Ovary (tissue), 10 donors: ENCODE measurements at places on chromosomes 1 and 21. TPM values are rescaled to one million over a fixed set of nuclear protein-coding genes. Genes with fewer than 3 reads are reported as not detected.

The SLAMF9 gene
- not detected for total RNA-seq

GRCh38 chr1:12165342-12165741 is 1.4 kb upstream of the TNFRSF1B start:
- no peaks in the 10 kb centered on the region for H3K27me3 ChIP-seq
- H3K4me3 ChIP-seq, result no peak overlapping the region
- no peak for DNase-seq

DNA sequence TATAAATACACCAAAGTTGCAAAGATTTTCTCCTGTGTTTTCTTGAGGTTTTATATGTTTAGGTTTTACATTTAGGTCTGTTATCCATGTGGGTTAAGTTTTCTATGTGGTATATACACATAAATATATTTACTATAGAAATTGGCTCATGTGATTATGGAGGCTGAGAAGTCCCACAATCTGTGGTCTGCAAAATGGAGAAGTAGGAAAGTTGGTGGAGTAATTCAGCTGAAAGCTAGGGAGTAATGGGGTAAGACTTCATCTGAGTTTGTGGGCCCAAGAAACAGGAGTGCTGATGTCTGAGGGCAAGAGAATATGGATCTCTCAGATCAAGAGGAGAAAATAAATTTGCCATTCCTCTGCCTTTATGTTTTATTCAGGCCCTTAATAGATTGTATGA is 146.0 kb downstream of the GPATCH2 start:
- no peaks in the 10 kb centered on the region for H3K27me3 ChIP-seq
- H3K27ac ChIP-seq, result no peak overlapping the region
- no peaks in the 10 kb centered on the region for H3K36me3 ChIP-seq
- H3K4me3 ChIP-seq, result no peak overlapping the region
- no peak for DNase-seq

- no peaks in the 10 kb centered on the region for H3K27me3 ChIP-seq
- no peaks in the 10 kb centered on the region for H3K4me1 ChIP-seq
- H3K4me3 ChIP-seq, result no peak overlapping the region
- H3K27ac ChIP-seq, result no peak overlapping the region
Observed at GRCh38 chr21:31258073-31258472, 86.0 kb downstream of the TIAM1 start.

The IL12RB2 gene
- 1.7 TPM for total RNA-seq

DNA sequence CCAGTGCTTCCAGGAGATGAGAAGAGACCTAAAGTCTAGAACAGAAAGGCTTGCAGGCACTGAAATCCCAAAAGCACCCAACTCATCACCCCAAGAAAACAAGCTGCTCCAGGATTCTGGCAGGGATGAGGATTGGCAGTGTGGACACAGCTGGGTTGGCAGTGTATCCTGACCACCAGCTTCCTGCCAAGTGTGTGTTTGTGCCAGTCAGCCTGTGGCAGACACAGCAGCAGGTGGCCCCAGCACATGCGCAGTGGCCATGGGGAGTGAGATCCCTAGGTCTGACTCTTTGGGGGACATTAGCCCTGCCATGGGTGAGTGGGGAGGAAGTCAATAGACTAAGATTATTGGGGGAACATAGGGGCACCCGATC is 8.7 kb upstream of the SNAPIN start:
- no peak overlapping the region for H3K27ac ChIP-seq
- no peak overlapping the region for H3K4me3 ChIP-seq
- no peak for DNase-seq
- H3K27me3 ChIP-seq, result no peaks in the 10 kb centered on the region

The ESRRG gene
- 3.2 TPM for total RNA-seq

The RAB7B gene
- total RNA-seq, result 4.7 TPM

DNA sequence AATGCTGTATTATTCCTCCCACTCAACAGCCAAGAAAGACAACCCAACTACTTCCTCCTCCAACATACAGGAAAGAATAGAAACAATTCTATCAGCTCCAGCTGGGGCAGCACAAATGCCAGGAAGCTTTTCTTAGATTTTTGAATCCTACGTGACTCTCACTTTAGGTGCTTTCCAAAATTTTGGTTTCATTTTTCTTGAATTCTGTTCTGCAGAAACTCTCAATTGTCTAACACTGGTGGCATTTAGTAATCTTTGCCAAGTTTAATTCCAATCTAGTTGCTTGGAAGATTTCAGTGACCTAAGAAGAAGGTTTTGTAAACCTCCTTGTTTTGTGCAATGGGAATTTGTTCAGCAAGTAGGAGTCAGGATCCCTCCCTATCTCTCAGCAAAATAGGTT is 37.1 kb upstream of the DOCK7 start:
- H3K27me3 ChIP-seq, result no peaks in the 10 kb centered on the region

The METTL13 gene
- total RNA-seq, result 22.9 TPM

- H3K27ac ChIP-seq, result no peak overlapping the region
- no peaks in the 10 kb centered on the region for H3K4me1 ChIP-seq
- no peaks in the 10 kb centered on the region for H3K27me3 ChIP-seq
Observed at GRCh38 chr1:21547876-21548275, 38.7 kb downstream of the ALPL start.

- no peaks in the 10 kb centered on the region for H3K27me3 ChIP-seq
- no peak overlapping the region for H3K4me3 ChIP-seq
- no peak for DNase-seq
Observed at GRCh38 chr1:221016751-221017150, 137.5 kb downstream of the HLX start.

The ALPL gene
- 3.8 TPM for total RNA-seq

DNA sequence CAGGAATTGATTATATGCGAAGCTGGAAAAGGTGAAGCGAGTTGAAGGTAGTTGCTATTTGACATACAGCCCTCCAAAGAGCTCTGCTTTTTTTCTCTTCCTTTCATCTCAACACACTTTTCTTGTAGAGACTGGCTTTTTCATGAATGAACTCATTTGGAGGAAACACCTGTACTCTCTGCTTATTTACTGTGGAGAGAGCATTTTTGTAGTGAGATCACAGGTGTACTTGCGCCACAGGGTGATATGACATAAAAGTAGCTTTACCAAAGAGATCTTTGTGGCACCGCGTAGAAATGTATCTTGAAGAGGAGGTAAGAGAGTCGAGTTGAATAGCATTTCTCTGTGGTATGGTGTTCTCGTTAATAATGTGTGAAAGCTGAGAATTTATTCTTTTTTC is 187.6 kb downstream of the VPS13D start:
- no peak overlapping the region for H3K4me3 ChIP-seq
- no peak for DNase-seq
- peaks cover 2% of the 10 kb centered on the region for H3K4me1 ChIP-seq
- H3K36me3 ChIP-seq, result no peaks in the 10 kb centered on the region
- H3K27me3 ChIP-seq, result no peaks in the 10 kb centered on the region
- no peak overlapping the region for H3K27ac ChIP-seq

GRCh38 chr1:230002164-230002803 is 64.8 kb upstream of the GALNT2 start:
- peak; percentile 37 for DNase-seq
- H3K4me3 ChIP-seq, result no peak overlapping the region
- H3K27ac ChIP-seq, result no peak overlapping the region
- H3K4me1 ChIP-seq, result peaks cover 5% of the 10 kb centered on the region
